ENCODE measurements at places on chromosomes 5 and 9.

GRCh38 chr9:124282442-124283227 is 24.9 kb downstream of the NEK6 start:
- no peak for DNase-seq

DNA sequence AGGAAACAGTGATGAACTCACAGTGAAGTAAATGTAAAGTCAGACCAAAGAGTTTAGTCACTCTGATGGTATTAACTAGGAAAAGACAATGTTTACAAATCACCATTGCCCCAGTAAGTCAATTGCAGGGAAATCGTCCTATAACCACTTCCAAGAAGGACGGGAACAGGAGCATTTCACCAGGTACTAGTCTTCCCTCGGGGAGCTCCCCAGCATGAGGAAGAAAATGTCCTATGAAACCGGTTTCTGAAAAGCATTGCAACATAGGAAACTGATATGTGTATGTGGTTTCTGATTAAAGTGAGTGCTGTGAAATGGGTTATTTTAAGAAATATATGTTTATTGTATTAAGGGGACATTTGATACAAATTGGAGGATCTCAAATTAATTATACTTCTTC is 626.7 kb upstream of the ADAMTS16 start:
- no peak for DNase-seq

DNA sequence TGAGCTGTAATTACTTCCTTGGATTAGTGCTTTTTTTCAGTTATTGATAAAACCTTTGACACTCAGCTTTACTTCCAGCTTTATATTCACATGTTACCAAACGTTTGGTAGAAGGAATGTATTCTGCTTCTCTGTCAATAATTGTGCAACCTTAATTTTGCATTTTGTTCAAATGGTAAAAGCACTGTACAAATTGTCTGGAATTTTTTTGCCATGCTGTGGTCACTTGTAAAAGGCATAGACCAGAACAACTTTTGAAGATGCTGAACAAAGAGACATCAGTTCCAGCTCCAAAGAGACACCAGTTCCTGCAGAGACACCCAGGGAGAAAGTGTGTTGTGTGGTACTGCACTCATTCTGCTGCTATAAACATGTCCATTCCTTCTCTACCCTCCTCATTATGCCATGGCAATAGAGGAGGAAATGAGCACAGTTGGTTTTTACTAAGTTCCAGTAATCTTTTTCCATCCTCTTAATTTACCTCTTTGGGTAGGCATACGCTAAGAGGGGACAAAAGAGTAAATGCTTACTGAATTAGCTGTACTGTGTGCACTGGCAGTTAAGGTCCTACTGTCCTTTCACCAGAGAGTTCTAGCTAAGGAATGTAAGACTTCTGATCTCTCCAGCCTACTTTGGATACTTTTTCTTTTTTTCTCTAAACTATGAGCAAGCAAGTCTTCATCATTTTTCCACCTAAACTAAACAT is 387.4 kb downstream of the FGF10 start:
- no peak for DNase-seq

DNA sequence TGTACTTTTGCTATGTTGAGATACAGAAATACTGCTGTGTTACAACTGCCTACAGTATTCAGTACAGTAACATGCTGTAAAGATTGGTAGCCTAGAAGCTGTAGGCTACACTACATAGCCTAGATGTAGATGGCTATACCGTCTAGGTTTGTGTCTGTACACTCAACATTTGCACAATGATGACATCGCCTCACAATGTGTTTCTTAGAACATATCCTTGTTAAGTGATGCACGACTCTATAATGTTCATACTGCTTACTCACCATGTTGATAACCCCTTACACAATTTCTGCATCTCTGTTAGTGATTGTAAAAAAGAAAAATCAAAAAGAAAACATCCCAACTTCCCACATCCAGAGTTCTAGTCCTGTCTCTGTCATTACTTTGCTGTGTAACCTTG is 450.0 kb downstream of the CCDC171 start:
- DNase-seq, result no peak

GRCh38 chr9:34338665-34339385 is 9.5 kb downstream of the NUDT2 start:
- DNase-seq, result no peak

All from CD4-positive, alpha-beta T cell treated with Interleukin-6 for 4 hours (primary cell).